ENCODE measurements at places on chromosomes 6 and 20.
A peak's percentile ranks its signal among the peaks of the same experiment; 100 is the strongest.

DNA sequence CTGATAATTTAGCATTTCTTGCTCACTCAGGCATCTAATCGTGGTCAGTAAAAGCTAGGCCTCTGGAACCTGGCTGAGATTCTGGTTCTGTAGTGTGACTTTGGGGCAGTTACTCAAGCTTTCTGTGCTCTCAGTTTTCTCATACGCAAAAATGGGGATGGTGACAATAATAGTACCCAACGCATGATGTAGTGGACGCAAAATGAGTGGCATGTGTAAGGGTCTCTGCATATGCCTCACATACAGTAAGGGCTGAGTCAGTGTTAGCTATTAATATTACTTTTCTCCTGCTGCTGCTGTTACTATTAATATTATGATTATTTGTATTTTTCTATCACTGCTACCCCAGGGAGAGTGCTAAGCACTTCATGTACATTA lies 686 bp downstream of the GINS1 start:
- DNase-seq = no peak

DNA sequence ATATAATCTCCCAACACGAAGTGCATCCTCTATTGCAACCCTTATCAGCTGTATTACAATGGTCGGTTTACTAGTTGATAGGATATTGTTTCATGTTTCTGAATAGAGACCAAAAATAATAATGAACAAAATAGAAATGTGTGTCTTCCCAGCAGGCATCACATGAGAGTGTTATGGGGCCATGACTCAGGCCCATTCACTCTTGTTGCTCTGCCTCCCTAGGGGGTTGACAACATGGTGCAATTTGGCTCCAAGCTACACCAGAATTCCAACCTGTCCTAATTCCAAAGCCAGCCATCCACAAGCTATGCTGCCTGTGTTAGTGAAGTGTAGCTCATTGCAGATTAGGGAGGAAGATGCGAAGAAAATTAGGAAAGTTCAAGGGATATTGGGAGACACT lies 13.1 kb upstream of the SAYSD1 start:
- no peak for DNase-seq

DNA sequence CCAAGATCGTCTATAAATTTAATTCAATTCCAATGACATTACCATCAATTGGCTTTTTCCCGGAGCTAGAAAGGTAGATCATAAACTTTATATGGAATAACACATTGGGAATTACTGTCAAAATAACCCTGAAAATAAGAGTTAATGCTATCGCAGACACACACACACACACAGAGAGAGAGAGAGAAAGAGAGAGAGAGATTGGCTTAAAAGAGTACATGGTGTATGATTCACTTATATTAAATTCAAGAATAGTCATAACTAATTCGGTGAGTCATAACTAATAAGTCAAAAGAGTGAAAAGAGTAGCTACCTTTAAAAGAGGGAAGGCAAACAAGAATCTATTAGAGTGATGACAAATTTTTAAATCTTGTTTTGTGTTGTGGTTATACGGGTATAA lies 425.5 kb downstream of the TBC1D32 start:
- DNase-seq = no peak

GRCh38 chr6:26249957-26250697 lies 114.9 kb upstream of the BTN3A2 start:
- peak; percentile 7 for DNase-seq
